ENCODE measurements at places on chromosomes 12 and 14.

DNA sequence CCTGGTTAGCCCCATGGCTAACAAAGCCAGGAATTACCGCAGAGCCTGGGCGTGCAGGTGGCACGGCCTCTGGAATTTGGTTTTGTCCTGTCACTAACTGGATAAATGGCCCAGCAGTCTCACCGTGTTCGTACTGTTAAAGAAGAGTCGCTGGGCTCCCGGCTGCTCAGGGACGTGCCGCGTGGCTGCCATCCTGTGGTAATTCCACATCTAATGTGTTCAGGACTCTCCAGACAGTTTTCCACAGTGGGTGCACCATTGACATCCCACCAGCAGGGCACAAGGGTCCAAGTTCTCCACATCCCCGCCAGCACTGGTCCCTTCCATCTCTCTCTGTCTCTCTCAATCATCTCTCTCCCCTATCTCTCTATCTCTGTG, 19.6 kb downstream of the NOC4L start:
- DNase-seq, result no peak

GRCh38 chr12:1277905-1278304, 286.9 kb downstream of the ERC1 start:
- DNase-seq, result no peak

- no peak for DNase-seq
Observed at GRCh38 chr12:1801303-1801975, 18.9 kb upstream of the LRTM2 start.

DNA sequence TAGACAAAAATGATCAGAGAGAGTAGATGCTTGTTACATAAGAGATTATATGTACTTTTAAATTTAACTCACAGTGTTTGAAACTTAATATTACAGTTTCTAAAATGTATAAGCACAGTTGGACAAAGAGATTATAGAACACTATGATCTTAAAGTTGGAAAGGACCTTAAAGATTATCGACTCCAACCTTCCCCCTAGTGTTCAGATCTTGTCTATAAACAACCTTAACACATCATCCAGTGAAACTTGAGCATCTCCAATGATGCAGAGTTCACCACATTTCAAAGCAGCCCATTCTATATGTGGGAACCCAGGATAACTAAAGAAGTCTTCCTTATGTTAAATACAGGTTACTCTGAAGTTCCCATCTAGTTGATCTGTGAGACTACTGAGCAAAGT, 480.8 kb downstream of the RMST start:
- no peak for DNase-seq

GRCh38 chr12:31813305-31813704, 84.5 kb upstream of the AMN1 start:
- no peak for DNase-seq

DNA sequence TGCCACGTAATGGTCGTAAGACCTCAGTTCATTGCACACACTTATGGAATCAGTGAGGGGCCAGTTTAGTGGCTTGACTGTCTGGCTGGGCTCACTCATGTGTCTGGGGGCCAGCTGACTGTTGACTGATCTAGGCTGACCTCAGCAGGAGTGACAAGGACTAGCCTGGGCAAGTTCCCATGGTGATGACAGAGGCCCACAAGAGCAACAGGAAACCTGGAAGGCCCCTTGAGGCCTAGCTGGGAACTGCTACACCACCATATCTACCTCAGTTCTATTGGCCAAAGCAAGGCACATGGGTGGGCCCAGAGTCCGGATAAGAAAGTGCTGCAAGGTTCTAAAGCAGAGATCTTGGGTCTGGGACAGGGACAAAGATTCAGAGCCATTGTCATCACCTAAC, 21.3 kb upstream of the RFLNA start:
- DNase-seq, result no peak

DNA sequence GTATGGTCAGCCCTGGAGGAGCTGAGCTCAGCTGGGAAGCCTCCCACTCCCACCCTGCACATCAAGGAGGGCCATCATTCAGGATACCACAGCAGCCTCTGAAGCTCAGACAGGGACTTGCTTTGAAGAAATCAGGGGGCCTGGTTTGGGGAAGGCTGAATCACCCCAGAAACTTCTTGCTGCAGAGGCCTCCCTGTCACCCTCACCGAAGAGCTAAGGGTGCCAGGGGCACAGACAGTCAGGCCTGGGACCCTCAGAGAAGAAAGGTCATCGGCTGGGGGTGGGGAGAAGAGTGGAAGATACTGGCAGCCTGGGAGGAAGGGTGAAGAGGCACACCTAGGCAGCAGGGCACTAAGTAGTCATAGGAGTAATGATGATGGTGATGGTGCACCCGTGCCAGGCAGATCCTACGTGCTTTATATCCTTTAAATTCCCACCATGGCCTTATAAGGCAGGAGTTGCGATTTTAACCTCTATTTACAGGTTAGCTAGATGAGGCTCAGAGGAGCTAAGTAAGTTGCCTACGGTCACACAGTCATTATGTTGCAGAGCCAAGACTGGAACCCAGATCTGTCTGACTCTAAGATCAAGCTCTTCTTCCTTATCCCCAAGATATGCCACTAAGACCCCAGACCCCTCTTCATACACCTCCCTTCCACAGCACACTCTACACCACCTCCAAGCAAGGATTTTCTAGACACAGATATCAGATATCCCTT, 28.5 kb upstream of the PNMA1 start:
- no peak for DNase-seq

DNA sequence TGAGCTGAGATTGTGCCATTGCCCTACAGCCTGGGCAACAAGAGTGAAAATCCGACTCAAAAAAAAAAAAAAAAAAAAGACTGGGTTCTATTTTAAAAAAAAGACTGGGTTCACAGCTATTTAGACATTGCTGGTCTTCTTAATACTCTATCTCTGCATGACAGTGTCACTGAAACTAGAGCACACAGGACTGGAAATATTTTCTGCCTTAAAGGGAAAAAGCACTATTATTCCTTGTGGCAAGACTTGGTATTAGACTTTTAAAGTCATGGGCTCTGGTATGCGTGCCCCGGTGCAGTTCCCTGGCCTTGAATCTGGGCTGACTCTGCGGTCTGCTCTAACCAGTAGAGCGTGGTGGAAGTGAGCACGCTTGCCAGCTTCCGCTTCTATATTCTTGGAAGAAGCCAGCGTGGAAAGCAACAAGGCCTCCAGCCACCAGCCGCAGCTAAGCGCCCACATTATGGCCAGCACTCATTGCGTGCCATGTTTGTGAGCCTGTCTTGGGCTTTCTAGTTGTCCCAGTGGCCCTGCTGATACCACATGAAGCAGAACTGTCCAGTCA, 31.3 kb downstream of the PRKAB1 start:
- no peak for DNase-seq

DNA sequence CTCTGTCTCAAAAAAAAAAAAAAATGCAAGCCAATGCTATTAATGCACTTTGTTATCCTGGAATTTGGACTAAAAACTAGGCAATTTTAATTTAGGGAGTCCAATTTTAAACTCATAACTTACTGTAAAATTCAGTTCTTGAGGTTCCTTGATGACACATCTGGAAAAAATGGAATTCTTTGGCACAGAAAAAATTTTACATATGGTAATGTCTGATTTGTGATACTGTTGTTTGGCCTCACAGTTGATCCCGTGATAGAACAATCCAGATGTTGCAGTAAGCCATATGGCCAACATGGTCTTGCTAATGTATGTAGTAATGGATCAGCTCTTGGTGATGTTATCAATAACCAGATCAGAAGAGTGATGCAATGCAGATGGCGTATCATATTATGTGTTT, 1089.8 kb downstream of the FLRT2 start:
- DNase-seq, result no peak

- no peak for DNase-seq
Observed at GRCh38 chr14:104724981-104725771, 1.1 kb downstream of the ADSS1 start.

GRCh38 chr12:15756822-15757221, 32.4 kb downstream of the EPS8 start:
- no peak for DNase-seq

GRCh38 chr12:108570743-108571608, 8.6 kb downstream of the ISCU start:
- DNase-seq, result no peak

DNA sequence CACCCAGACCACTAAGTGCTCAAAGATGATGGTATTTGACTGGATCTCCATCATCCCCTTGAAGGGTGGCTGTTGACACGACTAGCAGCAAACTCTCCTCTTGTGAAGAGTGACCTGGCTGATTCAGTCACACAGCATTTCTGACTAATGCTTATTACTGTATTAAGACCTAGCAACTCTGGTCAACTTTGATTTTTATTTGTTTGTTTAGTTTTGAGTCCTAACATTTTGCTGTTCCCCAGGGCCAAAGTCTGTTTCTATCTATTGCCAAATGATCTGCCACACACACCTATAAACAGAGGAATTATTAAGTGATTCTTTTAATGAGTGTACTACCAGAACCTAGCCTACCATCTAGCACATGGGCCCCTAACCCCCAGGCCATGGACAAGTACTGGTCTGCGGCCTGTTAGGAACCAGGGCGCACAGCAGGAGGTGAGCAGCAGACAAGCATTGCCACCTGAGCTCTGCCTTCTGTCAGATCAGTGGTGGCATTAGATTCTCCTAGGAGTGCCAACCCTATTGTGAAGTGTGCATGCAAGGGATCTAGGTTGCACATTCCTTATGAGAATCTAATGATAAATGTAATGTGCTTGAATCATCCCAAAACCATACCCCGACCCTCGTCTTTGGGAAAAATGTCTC, 120.0 kb downstream of the RPS6KA5 start:
- DNase-seq, result no peak

GRCh38 chr14:93263416-93263815, 56.4 kb downstream of the UBR7 start:
- DNase-seq, result no peak

- no peak for DNase-seq
Observed at GRCh38 chr12:68665016-68665569, 21.7 kb upstream of the NUP107 start.

DNA sequence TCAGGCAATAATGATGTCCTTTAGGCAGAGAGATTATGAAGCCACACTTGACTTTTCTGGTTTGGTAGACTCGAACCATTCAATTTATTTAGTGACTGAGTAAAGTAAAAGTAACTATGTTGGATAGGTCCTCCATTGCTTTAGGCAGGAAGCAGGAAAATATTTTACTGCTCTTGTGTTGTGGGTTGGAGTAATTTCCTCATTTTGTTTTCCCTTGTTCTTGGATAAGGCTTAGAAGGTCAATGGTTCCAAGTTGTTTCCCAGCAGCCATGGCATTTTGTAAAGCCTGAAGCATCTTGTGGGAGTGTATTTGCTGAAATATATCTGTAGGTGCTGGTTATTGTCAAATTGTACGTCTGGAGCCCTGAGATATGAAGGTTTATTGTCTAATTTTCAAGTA, 161.2 kb upstream of the SLC38A2 start:
- no peak for DNase-seq

DNA sequence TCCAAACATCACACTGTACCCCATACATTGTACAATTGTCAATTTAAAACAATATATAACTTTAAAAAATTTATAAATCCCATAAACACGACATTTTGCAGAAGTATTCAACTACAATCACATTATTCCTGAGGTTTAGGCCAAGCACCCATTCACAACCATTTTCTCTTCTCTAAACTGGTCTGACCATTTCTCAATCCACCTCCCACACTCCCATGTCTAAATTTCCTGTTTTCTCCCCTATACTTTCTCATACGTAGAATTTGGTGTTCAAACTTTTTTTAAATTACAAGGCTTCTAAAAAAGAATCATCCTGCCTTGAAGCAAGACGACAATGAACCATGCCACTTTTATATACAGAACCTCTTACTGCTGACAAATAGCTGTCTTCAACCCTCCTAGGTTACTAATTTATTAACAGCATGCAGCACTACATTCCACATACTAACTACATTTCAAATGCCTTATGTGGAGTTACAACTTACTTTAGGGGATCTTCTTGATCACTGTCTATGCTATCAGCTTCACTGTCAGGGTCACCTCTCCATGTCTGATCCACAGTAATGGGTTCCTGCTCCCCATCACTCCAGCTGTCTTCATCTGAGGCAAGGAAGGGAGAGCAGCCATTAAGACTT, 3.4 kb downstream of the KANSL2 start:
- DNase-seq, result no peak

GRCh38 chr12:25187781-25188180, 7.2 kb downstream of the DNAI7 start:
- no peak for DNase-seq

GRCh38 chr14:76756371-76756750, 4.9 kb upstream of the VASH1 start:
- DNase-seq, result no peak

GRCh38 chr14:96001866-96002497, 37.2 kb upstream of the C14orf132 start:
- DNase-seq, result no peak

DNA sequence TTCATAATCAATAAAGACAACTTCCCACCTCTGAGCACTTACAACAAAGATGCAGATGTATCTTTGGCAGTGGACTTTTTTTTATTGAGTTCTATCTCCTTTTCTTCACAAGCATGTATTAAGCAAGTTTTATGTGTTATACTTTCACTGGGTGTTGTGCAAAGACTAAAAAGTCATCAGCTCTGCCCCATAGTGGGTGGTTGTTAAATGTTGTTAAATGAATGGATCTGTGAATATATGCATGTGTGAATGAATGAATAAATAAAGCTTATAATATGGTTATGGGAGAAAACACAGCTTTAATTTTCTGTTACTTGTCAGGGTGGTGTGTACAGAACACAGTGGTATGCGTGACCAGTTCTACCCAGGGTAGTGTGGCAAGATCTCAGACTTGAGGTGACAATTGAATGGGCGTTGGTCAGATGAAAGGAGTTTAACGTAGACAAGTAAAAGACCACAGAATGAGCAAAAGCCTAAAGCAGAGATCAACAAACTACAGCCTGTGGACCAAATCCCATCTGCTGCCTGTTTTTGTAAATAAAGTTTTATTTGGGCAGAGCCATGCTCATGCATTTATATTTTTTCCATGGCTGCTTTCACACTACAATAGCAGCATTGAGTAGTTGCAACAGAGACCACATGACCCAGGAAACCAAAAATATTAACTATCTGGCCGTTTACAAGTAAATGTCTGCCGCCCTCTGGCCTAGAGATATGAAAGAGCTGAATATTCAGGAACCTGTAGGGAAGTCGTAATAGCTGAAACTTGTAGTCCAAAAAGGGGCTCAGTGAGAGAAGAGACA, 207.4 kb upstream of the EEA1 start:
- no peak for DNase-seq

DNA sequence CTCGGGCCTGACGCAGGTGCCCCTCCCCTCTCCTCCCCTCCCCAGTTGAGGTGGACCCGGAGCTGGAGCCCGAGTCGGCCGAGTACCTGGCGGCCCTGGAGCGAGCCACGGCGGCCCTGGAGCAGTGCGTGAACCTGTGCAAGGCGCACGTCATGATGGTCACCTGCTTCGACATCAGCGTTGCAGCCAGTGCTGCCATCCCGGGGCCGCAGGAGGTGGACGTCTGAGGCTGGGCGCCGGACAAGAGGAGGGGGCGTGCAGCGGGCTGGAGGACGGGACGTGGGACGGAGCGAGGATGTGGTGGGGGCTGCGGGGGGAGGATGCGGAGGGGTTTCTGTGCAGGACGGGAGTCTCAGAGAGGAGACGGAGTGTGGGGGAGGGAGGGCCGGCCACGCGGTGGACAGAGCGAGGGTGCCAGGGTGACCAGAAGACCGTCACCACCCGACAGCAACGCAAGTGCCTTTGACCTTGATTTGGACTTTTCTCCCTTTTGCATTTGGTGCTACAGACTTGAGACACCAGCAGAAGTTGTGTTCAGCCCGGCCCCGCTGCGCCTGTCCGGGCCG, 41.3 kb downstream of the KIF26A start:
- DNase-seq, result no peak
